NCI-H2171 treated with DMSO at 0.1 percent for 48 hours (cell line): ENCODE measurements at places on chromosomes 1 and 21.

DNA sequence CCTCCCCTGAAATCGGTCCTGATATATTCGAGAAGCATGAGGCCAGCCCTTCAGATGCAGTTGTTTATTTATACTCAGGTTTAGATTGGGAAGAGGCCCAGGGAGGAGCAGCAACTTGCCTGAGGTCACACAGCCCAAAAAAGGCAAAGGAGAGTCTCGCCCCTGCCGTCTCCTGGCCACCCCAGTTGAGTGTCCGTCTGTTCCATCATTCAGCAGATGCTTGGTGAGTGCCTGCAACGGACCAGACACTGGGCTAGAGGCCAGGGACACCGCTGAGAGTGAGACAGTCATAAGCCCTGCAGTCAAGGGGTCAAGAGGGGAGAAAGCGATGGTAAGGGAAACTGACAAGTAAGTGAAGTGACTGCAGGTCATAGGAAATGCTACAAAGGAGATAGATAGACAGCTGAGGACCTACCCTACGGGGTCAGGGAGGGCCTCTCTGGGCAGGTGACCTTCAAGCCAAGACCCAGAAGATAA, 15.4 kb upstream of the SELENON start:
- DNase-seq, result no peak

DNA sequence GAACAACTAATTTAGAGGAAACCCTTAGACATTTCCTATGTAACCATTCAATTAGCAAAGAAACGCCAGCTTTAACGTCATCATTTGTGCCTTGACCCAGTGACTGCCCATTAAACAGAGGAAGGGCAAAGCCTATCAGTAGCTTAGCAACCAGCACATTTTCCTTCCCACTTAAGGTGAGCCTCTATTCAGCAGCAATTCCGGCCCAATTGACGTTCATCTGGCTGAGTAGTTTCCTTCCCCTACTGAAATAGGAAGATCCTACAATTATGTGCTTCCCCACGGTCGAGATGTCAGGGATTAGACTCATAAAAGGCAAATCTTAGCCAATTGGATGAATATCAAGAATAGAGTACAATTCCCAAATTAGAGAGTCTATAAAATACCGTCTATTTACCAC, 482.1 kb upstream of the ADAMTS5 start:
- DNase-seq, result no peak

DNA sequence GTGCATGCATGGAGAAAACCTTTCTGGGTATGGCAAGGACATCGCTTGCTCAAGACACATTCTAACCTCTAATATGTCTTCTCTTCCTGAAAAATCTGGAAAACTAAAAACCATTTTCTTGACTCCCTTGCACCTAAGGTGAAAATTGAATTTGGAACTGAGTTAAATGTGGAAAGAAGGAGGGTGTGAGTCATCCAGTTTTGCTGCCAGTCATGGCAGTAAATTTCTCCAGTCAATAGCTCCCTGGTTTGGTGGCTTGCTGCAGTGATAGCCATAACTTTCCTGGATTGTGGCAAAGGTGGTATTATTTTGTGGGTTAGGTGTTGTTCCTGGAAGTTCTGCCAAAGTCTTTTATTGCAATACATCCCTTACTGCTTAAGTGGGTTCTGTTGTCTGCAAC, 2.5 kb downstream of the ZCCHC17 start:
- DNase-seq, result no peak

- DNase-seq, result no peak
These were observed 50.0 kb downstream of the CD46 start for GRCh38 chr1:207801819-207802218.

DNA sequence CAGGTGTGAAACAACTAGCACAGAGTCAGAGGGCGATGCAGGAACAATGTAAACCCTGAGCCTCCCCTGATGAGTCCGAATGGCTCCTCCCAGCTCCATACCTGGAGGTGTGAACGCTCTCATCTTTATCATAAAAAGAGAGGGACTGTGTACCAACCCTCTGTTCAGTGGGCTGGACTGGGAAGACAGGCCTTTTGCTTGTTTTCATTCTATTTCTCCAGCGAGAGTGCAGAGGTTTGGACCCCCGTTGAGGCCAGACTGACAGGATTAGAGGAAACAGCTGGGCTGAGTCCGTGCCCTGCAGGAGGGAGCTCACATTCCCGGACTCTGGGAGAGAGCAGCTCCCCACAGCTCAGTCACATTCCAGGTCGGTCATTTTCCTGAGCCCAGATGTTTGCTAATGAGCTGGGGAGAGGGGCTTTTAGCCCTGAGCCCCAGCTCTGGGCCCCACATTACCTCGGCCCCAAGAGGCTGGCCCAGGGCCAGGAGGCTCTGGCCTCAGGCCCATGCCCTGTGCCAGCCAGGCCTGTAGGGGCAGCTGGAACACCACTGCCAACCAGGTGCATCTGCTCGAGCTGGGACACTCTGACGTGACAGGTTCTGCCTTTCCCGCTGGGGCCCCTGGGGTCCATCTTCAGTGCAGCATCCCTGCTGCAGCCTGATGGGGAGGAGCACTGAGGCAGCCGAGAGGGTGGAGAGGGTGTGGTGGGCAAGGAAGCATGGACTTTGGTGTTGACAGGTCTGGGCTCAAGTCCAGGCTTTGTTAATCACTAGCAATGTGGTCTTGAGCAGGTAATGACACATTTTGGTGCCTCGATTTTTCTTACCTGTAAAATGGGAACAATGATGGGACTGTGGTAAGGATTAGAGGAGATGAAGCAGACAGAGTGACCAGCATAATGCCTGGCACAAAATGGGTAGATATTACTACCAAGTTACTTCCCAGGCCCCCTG, 3.5 kb upstream of the NBL1 start:
- peak; percentile 64 for DNase-seq

GRCh38 chr1:155760751-155761475, 72.0 kb downstream of the DAP3 start:
- DNase-seq, result no peak

GRCh38 chr1:226563666-226564065, 15.1 kb downstream of the STUM start:
- no peak for DNase-seq

GRCh38 chr1:200856716-200857357, 15.9 kb upstream of the GPR25 start:
- no peak for DNase-seq

- DNase-seq, result no peak
These were observed at the start of gene RBP7 for GRCh38 chr1:9996624-9997582. RBP7 (plus strand) TSS chr1:9997228; CDS start chr1:9997259, 31 bp downstream.

DNA sequence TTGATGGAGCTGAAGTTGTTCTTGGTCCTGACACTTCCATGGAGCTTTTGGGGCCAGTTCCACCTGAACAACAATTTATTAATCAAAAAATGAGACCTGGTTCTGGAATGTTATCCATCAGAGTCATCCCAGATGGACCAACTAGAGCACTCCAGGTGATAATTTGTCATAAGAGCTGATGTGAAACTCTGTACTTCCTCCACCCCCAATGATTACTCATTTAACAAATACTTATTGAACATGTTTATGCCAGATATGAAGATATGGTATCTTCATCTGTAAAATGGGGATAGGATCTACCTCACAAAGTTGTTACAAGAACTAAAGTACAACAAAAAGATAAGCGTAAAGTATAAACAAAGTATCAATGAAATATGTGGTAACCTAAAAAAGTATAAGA, 153.2 kb downstream of the VPS13D start:
- DNase-seq, result no peak

DNA sequence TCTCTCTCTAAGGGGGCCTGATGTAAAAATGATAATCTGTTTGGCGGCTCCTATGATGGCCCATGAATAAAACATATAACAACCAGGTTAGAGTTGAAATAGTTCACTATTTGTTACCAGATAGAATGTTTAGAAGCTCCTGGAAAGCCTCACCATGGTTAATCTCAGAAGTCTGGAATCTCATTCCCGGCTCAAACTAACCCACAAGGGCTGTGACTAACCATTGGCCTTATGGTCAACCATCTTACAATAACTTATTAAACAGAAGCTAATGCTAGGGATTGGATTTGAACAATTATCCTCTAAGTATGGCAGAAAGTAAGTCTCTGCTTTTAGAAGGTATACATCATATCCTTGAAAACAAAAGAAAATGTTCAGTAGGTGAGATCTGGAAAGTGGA, 134.1 kb upstream of the ADGRL2 start:
- no peak for DNase-seq

GRCh38 chr1:207978441-207978840, 67.5 kb upstream of the CD34 start:
- DNase-seq, result no peak

DNA sequence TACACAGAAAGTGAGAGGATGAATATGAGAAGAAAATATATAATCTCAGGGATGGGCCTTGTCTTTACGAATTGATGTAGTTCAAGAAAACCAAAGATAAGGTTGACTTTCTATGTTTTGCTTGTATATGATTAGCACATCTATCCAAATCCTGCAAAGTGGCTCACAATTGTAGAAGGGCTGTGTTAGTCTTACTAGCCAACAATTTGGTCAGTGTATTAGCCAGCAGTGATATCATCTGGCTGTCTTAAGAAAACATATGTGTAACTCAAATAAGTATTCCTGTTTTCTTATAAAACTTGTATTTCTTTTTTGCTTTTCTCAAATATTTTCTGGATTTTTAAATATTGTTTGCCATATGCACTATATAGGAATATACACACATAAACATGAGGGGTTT, 5.5 kb downstream of the SDCCAG8 start:
- DNase-seq, result no peak

DNA sequence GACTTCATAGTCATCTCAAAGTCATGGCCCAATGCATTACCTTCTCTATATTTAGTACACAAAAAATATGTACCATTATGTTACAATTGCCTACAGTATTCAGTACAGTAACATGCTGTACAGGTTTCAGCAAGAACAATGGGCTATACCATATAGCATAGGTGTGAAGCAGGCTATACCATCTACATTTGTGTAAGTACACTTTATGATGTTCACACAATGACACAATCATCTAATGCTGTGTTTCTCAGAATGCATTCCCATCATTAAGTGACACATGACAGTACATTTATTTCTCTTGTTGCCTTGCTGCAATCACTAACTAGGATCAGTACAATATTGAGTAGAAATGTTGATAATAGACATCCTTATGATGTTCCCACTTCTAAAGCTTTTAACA, 46.5 kb upstream of the NFIA start:
- no peak for DNase-seq

GRCh38 chr1:86429835-86430234, 5.9 kb downstream of the CLCA2 start:
- DNase-seq, result no peak

- no peak for DNase-seq
These were observed at the start of gene SPAG17 for GRCh38 chr1:118185084-118185832. SPAG17 (minus strand) TSS chr1:118185228; CDS start chr1:118185157, 71 bp downstream.

GRCh38 chr1:26336477-26337205, 17.3 kb downstream of the CRYBG2 start:
- peak; percentile 93 for DNase-seq

- no peak for DNase-seq
These were observed 79.1 kb upstream of the GALNT2 start for GRCh38 chr1:229987953-229988352.

DNA sequence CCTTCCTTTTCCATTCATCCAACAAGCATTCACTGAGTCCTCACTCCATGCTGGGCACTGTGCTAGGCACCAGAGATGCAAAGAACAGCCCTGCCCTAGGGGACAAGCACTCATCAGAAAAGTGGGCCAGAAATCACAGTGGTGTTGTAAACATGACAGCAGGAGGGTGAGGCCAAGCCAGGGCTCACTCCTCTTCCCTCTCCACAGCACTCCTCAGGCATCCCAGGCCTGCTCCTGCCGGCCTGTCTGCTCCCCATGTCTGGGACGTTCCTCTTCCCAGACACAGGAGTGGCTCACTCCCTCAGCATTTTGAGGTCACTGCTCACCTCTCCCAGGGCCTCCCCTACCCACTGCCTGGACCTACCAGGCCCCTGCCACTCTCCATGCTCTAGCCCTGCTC, 61.8 kb downstream of the KCND3 start:
- no peak for DNase-seq

- DNase-seq, result no peak
These were observed 10.1 kb upstream of the EDN2 start for GRCh38 chr1:41494351-41495209.

- DNase-seq, result peak; percentile 74
These were observed 14.9 kb upstream of the SSBP3 start for GRCh38 chr1:54421101-54421504.

DNA sequence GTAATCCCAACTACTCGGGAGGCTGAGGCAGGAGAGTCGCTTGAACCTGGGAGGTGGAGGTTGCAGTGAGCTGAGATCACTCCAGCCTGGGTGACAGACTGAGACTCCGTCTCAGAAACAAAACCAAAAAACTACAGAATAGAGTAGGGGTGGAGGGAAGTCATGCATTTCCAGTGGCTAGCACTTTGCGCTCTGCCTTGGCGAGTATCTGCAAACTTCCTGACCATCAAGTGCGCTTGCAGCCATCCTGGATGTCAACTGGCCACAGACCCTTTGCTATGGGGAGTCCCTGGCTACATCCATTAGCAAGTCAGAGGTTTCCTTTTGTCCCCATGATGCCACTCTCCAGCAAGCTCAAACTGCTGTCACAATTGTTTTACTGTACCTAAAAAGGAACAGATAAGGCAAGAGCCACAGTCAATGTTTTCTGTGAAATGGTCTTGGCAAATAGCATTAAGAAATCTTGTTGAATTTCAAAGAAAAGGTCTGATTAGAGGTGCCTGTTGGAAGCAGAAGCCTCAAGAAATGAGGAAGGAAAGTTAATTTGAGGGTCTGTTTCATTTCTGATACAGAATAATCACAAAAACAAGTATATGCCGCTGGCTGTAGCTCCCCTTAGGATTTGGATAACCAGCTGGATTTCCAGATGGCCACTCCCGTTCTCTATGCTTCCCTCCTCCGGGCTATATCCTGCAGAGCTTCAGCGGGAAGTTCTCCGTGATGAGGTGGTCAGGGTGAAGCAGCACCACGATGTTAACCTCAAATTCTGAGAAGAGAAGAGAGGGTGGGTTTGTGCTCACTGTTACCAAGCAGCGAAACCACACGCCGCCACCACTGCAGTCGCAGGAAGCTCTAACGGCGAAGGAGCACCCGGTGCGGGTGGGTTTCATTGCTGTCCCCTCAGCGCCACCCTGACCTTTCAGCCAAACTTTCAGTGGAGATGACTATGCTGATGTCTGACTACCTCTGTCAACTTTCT, 42.0 kb downstream of the VPS26C start:
- no peak for DNase-seq

DNA sequence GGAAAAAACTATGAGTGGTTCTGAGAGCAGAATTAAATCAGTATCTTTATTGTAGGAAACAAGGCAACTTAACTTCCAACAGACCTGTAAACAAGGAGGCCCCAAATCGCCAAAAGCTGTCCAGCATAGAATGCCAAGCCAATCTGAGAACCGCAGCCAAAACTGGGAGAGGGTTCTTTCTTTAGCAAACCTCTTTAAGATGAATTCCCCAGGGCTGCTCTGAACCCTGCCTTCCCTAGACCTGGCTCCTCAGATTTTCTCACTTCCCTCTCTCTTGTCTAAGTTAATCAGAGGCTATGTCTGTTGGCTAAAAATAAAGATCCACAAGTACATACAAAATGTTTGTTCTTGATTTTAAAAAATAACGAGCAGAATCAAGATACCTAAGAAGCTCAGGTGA, 141.4 kb downstream of the SMYD3 start:
- DNase-seq, result no peak

DNA sequence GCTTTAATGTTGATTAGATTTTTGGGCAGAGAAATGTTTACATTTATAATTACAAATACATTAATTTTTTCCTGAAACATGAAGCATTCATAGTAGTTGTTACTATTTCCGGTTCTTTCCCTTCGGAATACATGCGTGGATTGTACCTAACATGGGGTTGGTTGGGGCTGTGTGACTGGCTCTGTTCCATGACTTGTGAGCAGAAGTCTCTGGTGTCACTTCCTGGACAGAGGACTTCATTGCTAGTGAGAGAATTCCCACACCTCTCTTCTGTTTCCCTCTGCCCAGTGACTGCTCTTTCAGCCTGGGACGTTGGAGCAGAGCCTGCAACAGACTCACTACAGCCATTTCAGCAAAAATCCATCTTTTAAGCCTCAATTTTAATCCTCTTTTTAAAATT, 231.4 kb downstream of the GRIK1 start:
- DNase-seq, result no peak
